ENCODE measurements at places on chromosomes 2 and 18.

- peak; percentile 30 for DNase-seq
Observed at GRCh38 chr2:238287737-238288649, at the start of gene PER2. Gene PER2 (minus strand): TSS chr2:238288610. CDS start chr2:238277936, 10,674 bp downstream.

DNA sequence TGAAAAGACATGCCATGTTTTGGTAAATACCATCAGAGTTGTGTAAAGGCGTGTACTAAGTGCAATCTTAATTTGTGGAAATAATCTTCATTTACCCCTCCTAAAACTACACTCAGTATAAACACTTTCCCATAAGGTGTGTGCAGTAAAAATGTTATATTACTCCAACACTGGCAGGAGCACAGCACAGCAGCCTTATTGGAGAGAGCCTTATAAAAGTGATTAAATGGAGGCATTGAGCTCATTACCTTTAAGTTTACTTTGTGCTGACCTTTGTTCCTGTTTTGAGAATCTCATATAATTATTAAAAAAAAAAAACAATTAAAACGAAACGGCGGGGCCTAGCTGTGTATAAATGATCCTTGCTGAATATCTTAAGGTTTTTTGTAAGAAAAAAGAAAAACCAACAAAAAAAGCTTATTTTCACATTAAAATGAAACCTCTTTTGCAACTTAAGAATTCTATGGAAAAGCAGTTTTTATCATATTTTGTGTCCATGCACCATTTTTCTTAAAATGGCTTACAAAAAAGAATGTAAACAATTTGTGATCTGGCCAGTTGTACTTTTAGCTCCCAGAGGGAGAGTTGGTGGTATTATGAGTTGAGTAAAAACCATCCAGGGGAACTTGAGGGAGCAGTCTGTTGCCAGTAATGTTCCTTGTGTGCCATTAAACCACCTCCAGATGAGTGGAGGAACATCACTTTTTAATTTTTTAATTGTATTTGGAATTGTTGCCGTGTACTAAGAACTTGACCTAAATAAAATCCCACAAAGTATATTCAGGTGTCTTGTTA, 103.4 kb downstream of the ABI2 start:
- no peak for DNase-seq

DNA sequence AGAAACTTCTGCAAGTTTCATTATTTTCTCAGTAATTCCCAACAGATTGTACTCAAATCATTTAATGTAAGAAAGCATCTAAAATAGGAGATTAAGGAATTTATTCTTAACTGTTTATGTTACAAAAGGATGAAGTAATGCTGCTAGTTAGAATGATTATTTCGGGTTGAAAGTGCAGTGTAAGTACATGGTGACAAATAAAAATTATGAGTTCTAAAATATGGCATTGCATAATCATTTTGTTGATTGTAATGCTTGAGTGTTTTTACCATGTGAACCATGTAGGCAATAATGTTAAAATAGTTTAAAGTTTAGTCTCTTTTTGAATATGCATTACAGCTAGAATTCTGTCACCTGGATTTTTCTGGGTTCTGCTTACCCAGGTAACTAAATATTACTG, 149.0 kb upstream of the SP5 start:
- DNase-seq = no peak

- DNase-seq = no peak
Observed at GRCh38 chr18:34729264-34729663, 19.2 kb downstream of the DTNA start.

- no peak for DNase-seq
Observed at GRCh38 chr2:182228741-182229140, 198.1 kb downstream of the PDE1A start.

- DNase-seq = no peak
Observed at GRCh38 chr2:210503001-210503623, 26.6 kb upstream of the LANCL1 start.

DNA sequence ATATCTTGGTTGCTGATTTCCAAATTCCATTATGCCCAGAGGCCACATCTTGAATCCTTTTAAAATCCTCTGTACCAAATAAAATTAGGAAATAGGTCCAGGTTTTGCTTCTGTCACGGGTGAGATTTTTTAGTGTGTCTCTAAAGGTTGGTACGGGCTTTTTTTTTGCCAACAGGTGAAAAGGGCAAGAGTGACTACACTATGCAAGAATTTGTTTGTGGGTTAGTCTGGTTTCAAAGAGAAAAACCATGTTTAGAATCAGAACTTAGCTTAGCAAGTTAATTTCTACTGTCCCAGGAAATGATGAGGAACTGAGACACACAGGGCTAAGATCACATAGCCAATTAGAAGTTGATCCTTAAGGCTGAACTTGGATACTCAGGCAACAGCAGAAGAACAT, 41.7 kb downstream of the POLR1A start:
- DNase-seq = no peak

GRCh38 chr2:67322353-67323001, 74.7 kb upstream of the ETAA1 start:
- no peak for DNase-seq

DNA sequence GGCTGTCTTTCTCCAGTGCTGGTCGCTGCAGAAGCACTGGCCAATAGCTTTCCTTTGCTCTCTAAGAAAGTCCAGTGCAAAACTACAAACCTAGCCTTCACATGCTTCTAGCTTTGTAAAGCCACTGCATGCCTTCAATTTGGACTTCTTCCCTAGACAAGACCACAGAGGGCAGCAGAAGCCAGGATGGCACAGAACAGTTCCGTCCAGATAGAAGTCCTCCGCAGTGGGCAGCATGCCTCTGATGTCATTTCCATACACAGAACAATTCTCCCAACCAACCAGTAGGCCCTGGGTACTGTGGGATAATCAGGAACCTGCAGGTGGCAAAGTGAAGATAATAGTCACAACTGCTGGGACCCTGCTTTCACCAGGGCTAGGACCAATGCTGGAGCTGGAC, 3.3 kb downstream of the ST6GAL2 start:
- DNase-seq = no peak

GRCh38 chr2:17894556-17894955, 16.1 kb downstream of the KCNS3 start:
- no peak for DNase-seq

DNA sequence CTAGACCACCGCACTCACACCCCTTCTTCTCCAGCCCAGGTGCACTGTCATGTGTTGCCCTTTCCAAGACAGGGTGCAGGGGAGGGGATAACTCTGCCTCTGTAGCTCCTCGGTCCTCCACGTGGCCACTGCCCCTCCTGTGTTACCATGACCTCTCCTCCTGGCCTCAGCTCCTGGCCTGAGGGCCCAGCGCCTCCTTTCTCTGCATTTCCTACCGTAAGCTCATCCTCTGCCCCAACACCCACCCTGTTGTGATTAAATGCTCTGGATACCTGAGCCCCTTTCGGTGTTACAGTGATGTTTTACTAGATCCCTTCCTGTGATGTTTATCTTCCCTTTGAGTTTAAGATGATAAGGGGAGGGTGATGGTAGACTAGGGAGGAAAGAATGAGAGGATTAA, 242.3 kb downstream of the PTPRM start:
- no peak for DNase-seq

DNA sequence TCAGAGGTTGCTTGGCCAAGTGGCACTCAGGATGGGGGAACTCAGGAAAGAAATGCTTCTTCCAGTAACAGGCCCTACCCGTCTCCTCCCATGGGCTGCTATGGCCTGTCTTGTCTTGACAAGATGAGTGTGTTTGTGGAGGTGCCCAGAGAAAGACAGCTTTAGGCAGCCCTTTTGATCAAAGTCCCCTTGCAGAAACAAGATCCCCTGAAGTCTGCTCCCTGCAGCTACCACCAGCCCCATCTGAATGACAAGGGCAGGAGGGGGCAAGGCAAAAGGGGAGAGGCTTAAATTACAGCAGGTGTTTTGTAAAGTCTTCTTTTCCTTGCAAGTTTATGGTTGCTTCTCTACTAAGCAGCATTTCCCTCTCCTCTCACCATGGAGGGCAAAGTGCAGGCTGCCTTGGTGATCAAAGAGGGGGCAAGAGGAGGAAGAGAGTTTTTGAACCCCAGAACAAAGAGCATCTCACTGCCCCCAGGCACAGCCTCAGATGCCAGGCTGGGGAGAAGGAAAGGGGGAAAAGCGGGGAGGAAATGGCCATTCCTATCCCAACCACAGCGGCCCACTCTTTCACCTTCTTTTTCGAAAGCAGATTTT, 6.7 kb downstream of the EVA1A start:
- DNase-seq = no peak

- DNase-seq = no peak
Observed at GRCh38 chr2:10776231-10776977, 36.2 kb downstream of the PDIA6 start.

- DNase-seq = no peak
Observed at GRCh38 chr2:96546797-96547196, 10.2 kb downstream of the ARID5A start.

- no peak for DNase-seq
Observed at GRCh38 chr2:58146707-58147106, 94.4 kb downstream of the FANCL start.

- no peak for DNase-seq
Observed at GRCh38 chr2:189013031-189013430, 38.9 kb downstream of the COL3A1 start.

- no peak for DNase-seq
Observed at GRCh38 chr2:233091595-233092375, 31.6 kb downstream of the INPP5D start.

GRCh38 chr2:209613649-209614305, 157.9 kb upstream of the UNC80 start:
- DNase-seq = no peak

GRCh38 chr18:24459772-24460171, 665 bp upstream of the HRH4 start:
- DNase-seq = no peak

- DNase-seq = no peak
Observed at GRCh38 chr2:27175330-27175729, 26.5 kb downstream of the TCF23 start.

DNA sequence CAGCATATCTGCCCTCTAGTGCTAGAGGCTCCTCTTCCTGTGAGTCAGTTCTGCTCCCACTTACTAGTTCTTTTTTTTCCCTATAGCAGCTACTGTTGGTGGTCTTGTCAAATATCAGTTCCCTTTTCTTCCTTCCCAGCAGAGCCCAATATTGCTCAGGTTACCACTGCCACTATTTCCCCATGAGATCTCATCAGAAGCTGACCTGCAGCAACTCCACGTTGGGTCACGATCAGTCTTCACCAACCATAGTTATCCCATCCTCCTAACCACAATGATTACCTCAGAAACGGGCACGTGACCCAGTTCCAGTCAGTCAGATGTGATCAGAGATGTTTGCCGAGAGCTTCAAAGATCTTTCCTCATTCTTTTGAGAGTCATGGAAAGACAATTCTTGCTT, 59.7 kb upstream of the CAPN13 start:
- no peak for DNase-seq

- no peak for DNase-seq
Observed at GRCh38 chr2:203789618-203790017, 78.0 kb upstream of the CTLA4 start.

GRCh38 chr18:67376372-67376771, 140.1 kb downstream of the DSEL start:
- DNase-seq = no peak

All from activated T-cell treated with anti-CD3 and anti-CD28 coated beads, Interleukin-2, amount 50 U/mL, for 4 hours (primary cell).